Left renal cortex interstitium (tissue), 4 donors: ENCODE measurements at places on chromosomes 3 and 15.

- no peak for DNase-seq
Observed at GRCh38 chr15:52006702-52007340, 12.2 kb upstream of the MAPK6 start.

DNA sequence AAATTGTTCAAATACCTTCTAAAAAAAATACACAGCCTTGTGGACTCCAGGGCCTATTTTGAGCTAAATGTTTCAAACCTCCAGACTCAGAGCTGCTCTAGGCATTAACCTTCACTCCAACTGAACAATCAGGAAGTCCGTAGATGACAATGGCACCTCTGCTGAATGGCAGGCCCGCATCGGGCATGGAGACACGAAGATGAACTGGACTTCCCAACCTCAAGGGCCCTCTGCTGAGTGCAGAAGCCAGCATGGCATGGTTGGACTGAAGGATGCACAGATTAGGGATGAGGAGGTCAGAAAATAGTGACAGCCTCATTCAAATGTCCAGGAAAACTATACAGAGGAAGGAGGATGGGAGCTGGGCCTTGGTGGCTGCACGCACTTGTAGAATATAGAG, 2.2 kb downstream of the FAM174B start:
- DNase-seq = no peak

GRCh38 chr3:72636969-72637597, 211.2 kb downstream of the SHQ1 start:
- DNase-seq = no peak

- no peak for DNase-seq
Observed at GRCh38 chr3:63467392-63467791, 185.1 kb upstream of the SNTN start.

DNA sequence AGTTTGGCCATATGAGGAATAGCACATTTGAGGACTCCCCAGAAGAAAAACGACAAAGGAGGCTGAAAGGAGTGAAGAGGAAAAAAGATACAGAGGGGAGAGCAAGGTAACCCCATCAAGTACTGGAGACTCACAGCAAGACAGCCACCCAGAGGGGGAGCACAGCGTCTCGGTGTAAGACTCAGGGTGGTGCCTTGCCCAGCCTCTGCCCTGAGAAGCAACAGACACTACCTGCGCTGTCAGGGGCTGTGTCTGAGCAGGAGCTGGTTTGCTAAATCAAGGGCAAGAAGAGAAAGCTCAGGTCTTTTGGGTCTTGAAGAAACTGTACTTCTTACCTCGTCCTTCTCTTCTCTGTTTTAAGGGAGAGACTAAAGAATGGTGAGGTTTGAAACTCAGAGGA, 27.9 kb downstream of the FBXO45 start:
- DNase-seq = no peak

DNA sequence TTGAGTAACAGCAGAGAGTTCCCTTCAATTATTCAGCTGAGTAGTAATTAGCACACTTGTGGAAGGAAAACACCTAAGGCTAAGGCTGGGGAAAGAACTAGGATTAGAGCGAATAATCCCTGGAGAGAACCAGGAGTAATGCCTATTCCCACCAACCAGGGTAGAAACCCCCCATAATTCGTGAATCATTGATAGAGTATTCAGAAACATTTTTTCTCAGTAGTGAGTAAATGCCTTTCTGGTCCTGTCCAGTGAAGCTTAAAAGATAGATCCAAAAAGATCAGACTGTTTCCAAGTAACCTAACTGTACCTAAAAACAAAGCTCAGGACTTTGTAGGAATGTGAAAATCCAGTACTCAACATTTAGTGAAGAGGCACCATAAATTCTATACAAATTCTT, 71.2 kb downstream of the DGKG start:
- no peak for DNase-seq

- DNase-seq = no peak
Observed at GRCh38 chr3:135970506-135971116, 5.1 kb downstream of the PPP2R3A start.

DNA sequence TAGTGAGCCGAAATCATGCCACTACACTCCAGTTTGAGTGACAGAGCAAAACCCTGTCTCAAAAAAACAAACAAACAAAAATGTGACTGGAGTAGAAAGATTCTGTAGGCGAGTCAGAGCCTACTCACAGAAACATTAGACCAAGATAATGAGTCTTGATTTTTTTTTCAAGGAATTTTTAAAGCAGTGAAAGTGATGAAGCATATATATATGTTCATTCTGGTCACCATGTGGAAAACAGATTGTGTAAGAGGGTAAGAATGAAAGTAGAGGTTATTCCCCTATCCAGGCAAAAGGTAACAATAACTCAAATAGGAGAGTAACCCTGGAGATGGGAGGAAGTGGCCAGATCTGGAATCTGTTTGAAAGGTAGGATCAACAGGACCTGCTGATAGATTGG, 26.2 kb upstream of the FHIT start:
- no peak for DNase-seq

GRCh38 chr3:139457066-139457465, 19.2 kb downstream of the RBP2 start:
- no peak for DNase-seq

DNA sequence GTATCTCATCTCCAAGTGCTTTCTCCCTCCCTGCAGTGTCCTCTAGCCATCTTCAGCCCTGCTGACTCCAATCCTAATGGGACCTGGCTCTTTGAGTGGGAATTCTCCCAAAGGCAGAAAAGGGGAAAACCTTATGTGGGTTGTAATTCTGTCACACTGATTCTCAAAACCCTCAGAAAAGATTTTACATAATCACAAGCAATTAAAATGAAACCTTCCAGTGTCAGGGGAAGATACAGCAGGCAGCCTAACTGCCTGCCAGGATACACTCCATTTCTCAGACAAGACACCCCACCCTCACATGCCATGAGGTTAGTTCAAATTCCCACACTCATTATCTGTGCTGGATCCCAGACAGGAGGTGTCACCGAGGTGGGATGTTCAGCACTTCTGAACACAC, 121.4 kb downstream of the RFTN1 start:
- no peak for DNase-seq

GRCh38 chr3:197456261-197457091, 99.3 kb downstream of the BDH1 start:
- peak; percentile 39 for DNase-seq

DNA sequence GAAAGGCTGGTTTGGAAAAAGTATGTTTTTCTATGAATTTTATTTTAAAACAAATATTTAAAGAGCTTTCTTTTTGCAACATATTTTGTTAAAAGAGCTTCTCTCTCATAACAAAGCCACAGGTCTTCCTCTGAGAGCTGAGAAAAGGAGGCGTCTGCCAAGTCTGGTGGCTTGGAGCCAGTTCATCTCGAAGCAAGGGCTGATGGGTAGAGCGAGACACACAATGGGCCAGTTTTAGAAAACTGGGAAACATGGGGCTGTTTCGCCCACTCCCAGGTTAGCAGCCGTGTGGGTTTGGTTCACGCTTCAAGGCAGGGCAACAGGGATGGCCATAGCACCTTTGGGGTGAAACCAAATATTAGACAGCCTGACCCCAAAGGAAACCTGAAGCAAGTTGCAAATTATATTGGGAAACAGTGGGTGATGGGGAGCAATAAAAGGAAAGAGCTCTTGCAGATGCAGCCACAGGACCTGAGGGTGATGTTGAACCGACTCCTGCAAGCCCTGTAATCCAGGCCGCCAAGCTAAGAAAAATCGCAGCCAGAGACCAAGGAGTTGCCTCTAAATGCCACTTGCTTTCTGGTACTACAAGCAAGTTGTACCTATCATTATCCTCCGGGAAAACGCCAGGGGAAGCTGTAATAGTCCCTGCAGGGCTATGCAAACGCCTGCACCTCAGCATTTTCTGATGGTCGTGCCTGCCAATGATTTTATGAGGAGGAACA, 88.4 kb upstream of the GALNT15 start:
- no peak for DNase-seq

DNA sequence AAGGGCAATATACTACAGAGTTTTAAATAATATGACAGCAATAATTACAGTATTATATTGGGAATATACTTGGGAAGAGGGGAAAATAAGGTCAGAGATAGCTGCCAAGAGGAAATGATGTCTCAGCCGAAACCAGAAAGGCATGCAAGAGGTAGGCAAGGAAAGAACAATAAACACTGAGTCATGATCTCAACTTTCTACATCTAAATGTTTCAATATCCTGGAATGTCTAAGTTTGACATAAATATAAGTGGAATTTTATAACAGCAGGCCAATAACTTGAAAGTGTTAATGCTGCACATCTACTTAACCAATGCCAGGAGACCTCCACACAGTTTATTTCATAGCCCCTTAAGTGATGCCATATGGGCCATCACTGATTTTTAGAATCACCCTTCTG, 99.8 kb upstream of the CPNE4 start:
- DNase-seq = no peak
